ENCODE measurements at places on chromosomes 3 and 15. TPM values are rescaled to one million over a fixed set of nuclear protein-coding genes. Genes with fewer than 3 reads are reported as not detected.

Gene KNG1
- not detected for total RNA-seq

Gene PSMD2
- 164 TPM for total RNA-seq

Gene EFCC1
- total RNA-seq, result not detected

Gene ALDH1L1
- 0.46 TPM for total RNA-seq

Gene PARL
- total RNA-seq, result 46.9 TPM

GRCh38 chr3:197983076-197983475 lies 23.1 kb downstream of the LMLN start:
- no peak for DNase-seq

- DNase-seq, result no peak
These were observed 489.0 kb upstream of the CDIN1 start for GRCh38 chr15:36090286-36090946.

DNA sequence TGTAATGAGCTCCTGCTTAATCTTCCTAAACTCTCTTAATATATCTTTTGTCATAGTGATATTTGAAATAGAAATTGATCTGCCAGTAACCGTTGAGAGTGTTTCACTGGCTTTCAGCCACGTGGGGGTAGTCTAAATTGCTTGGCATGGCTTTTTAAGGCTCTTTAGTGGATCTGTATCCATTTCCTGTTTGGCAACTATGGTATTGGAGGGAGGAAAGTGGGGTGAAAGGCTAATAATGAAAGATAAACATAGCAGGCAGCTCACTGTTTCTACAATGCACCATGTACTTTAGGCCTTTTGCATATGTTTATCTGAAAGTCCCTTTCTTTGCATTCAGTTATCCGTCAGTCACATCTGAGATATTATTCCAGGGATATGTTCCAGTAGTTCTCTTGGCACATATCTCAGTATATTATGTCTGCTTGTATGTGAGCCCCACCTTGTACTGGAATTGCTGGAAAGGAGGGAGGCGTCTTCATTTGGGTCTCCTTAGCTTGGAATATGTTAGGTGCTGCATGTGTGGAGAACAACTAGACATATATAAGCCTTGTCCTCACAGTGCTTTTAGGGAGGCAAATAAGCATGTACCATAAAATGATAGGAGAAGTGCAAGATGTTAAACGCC lies 10.8 kb downstream of the TOPAZ1 start:
- no peak for DNase-seq

- DNase-seq, result no peak
These were observed 27.9 kb downstream of the ALDH1L1 start for GRCh38 chr3:126152458-126152857.

DNA sequence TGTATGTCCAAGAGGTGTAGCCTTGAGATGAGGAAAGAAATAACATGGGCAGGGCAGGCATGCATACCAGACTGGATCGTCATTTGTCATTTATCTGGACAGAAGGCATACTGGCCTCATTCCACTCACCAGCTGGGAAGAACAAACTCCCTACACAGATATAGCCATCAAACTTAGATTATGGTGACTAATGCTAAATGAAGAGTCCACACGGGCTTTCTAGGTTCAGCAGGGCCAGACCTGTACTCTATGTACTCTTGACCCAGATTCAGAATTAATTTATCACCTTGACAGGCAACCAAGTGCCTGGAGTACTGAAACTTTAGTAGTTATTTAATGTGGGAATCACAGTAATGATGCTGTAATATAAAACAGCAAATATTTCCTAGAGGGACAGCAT lies 164.3 kb upstream of the IL12A start:
- peak; percentile 22 for DNase-seq

DNA sequence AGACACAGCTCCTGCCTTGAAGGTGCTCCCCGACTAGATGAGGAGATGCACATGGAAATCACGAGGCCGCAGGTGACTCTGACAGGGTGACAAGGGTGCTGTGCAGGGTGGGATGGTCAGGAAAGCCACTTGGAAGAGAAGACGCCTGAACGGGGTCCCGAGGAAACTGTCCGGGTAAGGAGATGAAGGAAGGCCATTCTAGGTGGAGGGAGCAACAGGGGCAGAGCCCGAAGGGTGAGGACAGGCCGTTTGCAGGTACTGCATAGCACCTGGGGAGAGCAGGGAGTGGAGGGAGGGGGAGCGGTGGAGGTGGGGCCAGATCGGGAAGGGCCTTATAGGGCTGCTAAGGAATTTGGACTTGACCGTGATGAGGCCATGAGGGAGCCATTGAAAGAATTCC lies 105.6 kb upstream of the DLG1 start:
- no peak for DNase-seq

DNA sequence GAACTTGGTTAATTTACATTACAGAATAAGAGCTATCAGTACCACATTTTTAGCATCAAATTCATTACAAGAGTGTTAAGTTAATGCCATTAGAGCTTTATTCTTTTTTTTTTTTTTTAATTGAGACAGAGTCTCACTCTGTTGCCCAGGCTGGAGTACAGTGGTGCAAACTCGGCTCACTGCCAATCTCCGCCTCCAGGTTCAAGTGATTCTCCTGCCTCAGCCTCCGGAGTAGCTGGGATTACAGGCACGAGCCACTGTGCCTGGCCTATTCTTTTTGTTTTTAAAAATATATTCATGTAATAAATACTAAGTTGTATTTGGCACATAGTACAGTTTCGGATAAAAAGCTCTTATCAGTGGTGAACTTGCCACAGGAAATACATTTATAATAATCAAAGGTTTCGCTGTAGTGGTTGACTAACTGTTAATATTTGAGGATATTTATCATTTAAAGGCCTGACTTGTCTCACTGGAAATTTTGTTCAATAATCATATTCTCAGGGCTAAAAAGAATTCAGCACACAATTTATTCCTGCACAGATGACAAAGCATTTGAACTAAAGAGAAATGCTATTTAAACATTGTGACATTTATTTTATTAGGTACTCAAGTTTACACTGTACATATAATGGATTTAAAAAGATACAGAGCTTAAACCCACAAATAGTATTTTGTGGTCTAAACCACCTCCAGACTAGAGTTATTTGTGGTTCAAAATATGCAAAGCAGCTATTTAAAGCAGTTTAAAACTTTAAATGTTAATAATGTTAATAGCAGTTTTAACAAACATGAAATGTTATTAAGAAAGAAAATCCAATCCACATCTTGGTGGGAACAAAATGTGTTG lies 6.1 kb upstream of the LEKR1 start:
- DNase-seq, result no peak

GRCh38 chr3:132469326-132469725 lies 52.0 kb downstream of the DNAJC13 start:
- DNase-seq, result no peak

DNA sequence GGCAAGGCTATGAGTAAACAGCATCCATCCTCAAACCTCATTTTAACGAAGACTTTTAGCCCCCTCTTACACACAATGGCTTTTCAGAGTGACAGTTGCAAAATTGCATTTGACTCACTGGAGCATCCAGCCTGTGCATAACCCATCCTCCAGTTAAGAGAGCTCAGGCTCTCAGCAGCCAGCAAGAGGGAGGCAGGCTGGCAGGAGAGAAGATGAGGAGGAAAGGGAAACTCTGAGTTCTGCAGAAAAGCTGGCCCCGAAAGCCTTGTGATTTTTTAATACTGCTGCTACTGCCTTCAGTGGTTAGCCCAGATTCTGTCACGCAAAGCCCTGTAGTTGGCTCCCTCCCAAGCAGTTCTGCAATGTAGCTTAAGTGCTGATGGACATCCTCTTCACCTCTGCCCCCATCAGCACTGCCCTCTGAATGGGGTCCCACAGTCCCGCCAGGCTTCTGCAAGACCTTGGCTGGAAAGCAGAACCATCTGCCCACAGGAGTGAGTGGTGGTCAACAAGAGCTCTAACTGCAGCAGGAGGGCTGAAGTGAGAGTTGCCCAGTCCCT lies 371.3 kb downstream of the EPHB1 start:
- no peak for DNase-seq

DNA sequence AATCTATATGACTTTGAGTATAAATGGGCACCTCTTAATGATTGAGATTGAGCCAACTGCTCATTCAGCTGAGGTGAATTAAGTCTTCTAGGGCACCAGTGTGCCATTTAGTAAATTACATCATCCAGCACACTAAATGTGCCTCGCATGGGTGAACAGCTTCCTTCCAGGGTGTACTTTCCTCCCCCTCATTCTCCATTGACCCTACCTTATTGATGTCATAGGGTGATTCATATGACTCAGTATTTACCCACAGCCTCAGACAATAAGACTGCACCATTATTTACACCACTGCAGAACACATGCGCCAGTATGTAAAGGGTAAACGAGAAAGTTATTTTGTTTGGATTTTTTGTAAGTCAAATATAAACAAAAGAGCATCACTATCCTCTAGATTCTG lies 185.2 kb upstream of the ARL6 start:
- DNase-seq, result peak; percentile 1

GRCh38 chr3:113643583-113643982 lies 52.9 kb downstream of the USF3 start:
- no peak for DNase-seq

GRCh38 chr15:84750583-84751092 lies 2.2 kb downstream of the ZNF592 start:
- no peak for DNase-seq

DNA sequence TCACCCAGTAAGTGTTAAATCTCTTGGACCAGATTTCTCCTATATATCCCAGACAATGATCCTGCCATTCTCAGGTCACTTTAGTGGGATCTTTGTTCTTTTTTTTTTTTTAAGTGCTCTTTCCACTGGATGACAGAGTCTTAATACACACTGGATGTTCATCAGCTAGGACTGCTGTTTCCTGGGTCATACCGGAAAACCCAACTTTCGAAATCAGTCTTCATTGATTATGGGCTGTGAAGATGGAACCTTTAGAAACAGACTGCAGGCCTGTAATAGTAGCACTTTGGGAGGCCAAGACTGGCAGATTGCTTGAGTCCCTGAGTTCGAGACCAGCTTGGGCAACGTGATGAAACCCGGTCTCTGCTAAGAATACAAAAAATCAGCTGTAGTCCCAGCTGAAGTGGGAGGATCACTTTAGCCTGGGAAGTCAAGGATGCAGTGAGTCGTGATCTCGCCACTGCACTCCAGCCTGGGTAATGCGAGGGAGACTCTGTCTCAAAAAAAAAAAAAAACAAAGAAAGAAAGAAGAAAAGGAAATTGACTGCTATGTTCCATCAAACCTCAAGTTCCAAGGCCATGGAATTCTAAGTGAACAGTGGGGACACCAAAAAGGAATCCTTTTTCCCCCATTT lies 2.3 kb downstream of the EOGT start:
- no peak for DNase-seq

DNA sequence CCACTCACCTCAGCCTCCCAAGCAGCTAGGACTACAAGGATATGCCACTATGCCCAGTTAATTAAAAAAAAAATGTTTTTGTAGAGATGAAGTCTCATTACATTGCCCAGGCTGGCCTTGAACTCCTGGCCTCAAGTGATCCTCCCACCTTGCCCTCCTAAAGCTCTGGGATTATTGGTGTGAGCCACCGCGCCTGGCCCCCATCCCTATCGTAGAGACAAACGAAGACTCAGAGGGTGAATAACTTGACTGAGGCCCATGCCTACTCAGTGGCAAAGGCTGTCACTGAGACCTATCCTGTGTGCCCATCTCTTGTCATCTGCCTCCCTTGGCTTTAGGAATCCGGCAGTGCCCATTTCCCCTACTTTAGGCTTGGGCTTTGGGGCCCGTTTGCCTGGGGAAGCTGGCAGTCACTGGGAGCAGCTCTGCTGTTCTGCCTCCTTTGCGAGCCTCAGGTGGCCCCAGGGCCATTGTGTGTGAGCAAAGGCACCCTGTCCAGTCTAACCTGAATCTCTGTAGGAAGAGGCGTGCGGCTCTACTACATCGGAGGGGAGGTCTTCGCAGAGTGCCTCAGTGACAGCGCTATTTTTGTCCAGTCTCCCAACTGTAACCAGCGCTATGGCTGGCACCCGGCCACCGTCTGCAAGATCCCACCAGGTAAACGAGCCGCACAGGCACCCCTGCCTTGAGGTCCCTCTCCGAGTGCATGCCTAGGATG lies 70.1 kb downstream of the AAGAB start:
- no peak for DNase-seq

- no peak for DNase-seq
These were observed 183.8 kb downstream of the MEGF11 start for GRCh38 chr15:66069751-66070150.

DNA sequence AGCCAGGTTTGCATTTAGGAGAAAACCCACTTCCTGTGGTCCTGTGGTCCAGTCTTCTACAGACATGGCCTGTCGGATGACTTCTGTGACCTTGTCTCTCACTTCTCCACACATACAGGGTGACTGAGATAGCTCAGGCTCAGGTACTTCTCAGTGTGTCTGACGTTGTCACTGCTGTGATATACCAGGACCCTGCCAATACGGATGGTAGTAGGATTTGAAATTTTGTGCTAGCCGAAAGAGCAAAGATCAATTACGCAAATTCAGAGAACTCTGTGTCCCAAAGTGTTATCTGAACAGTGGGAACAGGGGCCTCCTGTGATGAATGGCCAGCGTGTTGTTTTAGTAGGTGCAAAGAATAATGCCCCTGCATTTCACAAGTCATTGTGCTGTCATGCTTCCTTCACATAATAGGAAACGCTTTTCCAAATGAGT lies 128.9 kb downstream of the MCTP2 start:
- no peak for DNase-seq

GRCh38 chr15:101637516-101637915 lies 14.7 kb downstream of the TM2D3 start:
- DNase-seq, result no peak

GRCh38 chr3:195441992-195442572 lies 738 bp downstream of the ACAP2 start:
- no peak for DNase-seq

GRCh38 chr3:52487050-52487787 lies 7.9 kb upstream of the STAB1 start:
- DNase-seq, result no peak

DNA sequence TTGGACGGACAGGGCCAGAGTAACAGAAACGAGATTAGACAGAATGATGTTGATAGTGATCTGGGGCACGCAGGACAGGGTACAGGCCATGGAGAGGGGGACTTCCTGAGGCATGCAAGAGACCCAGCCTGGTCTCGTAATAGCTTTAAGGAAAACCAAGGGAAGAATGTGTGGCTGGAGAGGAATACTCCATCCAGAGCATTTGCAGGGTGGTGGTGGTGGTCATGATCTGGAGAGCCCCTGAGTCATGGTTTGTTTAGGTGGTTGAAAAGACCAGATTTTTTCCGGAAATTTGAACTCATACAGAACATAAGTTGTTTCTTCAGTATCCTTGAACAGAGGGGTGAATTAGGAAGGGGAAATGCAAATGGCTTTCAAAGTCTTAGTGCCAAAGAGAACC lies 138.5 kb downstream of the DUT start:
- DNase-seq, result no peak

- DNase-seq, result no peak
These were observed 31.3 kb downstream of the LDHAL6B start for GRCh38 chr15:59237924-59238331.

GRCh38 chr3:169165196-169166158 lies 498.0 kb downstream of the MECOM start:
- DNase-seq, result no peak

All from NCI-H460 (cell line).